ENCODE measurements at places on chromosomes 2 and 18.

GRCh38 chr2:217993138-217993537, 9.7 kb downstream of the TNS1 start:
- DNase-seq: no peak

GRCh38 chr18:21316296-21316695, 74.3 kb downstream of the GREB1L start:
- DNase-seq: no peak

DNA sequence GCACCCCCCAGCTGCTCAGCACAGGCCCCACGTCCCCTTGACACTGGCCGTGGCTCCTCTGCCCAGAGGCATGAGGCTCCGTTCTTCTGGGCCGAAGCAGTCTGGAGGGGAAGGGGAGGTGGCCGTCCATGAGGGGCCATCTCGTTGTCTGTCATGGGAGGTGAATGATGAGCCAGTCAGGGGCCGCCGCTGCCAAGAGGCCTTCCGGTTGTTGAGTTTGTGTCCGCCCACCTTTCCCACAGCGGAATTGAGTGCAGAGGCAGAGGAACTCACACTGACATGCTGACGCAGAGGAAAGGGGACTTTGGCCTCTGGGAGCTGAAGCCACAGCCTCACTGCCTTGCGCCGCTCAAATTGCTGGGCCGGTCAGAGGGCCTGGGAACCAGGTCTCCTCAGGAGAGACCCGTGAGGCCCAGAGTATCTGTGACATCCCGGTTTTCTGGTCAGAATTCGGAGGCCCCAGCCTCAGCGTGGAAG, 268.4 kb downstream of the ATAD2B start:
- DNase-seq: peak; percentile 4

- DNase-seq: no peak
Observed at GRCh38 chr18:9519399-9519798, 44.1 kb downstream of the RALBP1 start.

- no peak for DNase-seq
Observed at GRCh38 chr18:29962579-29962978, 1080.0 kb downstream of the DSC3 start.

DNA sequence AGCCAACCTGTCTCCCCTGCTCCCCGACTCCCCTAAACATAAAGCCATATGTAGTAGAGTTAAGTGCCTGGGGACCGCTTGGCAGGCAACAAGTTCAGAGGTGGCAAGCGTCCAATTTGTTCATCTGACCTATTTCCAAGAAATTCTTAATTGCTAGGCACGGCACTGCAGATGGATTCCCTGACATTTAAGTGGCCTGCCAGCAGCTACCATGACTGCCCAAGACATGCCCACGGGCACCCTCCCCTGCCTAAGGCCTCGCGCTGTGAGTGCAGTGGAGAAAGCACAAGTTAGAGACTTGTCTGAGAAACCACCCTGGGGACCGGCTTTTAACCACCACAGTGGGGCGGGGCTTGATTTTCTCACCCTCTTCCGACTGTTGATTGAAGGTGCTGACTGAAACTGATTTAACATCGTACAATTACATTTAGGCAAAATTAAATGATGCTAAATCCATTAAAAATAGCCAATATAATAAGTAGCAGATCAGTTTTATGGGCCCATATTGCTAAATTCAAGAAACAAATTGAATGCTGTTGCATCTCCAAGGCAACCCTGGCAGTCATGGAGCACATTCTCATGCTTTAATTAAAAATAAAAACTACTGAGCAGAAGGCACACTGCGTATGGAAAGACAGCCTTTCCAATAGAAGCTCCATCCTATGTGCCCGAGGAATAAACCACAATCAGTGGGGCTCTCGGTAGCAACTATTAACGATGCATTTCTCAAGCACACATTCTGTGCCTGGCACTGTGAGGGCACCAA, 163.6 kb upstream of the ACAA2 start:
- no peak for DNase-seq

- DNase-seq: no peak
Observed at GRCh38 chr18:36130039-36130831, 536 bp downstream of the ELP2 start.

GRCh38 chr2:81747481-81748070, 1443.0 kb upstream of the LRRTM1 start:
- no peak for DNase-seq

- DNase-seq: no peak
Observed at GRCh38 chr2:47070920-47071824, 83.9 kb downstream of the STPG4 start.

DNA sequence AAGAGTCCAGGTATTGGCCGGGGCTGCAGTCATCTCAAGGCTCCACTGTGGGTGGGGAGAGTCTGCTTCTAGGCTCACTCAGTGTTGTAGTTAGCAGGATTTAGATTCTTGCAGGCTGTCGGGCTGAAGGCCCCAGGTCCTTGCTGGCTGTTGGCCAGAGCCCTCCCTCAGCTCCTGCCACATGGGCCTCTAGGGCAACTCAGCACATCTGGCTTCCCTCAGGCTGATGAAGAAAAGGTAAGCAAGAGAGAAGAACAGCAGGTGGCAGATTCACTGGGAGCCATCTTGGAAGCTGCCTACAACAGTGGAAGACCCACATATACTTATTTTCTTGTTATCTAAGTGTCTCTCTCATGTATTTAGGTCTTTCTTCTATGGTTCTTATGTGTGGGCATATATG, 4.3 kb downstream of the MRPS9 start:
- DNase-seq: no peak

DNA sequence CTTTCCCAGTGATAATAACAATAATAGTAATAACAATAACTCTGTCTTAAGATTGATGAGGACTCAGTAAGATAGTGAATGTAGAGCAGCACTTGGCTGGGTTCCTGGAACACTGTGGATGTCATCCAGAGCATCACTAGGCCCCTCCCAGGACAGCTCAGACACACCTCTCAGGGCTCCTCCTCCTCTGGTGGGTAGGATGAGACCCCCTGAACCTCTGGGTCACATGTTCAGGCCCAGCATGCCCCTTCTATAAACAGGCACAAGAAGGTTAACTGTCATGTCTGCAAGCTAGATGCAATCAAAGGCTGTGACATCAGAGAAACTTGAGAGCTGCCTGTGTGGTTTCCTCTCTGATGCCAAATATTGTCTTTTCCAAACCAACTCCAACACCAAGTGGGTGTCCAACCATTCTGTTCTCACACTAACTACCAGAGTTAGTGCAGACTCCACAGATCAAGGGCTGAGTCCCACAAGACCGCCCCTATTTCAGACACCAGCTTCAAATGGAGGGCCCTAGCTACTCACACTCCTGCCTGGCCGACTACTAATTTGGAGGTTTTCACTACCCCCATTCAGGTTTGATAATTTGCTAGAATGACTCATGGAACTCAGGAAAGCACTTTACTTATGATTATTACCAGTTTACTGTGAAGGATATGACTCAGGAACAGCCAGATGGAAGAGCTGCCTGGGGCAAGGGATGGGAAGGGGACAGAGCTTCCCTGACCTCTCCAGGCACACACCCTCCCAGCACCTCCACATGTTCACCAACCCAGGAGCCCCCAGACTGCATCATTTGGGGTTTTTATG, 46.4 kb upstream of the BZW1 start:
- DNase-seq: peak; percentile 13

GRCh38 chr2:100886085-100886484, 66.1 kb downstream of the NPAS2 start:
- DNase-seq: no peak

DNA sequence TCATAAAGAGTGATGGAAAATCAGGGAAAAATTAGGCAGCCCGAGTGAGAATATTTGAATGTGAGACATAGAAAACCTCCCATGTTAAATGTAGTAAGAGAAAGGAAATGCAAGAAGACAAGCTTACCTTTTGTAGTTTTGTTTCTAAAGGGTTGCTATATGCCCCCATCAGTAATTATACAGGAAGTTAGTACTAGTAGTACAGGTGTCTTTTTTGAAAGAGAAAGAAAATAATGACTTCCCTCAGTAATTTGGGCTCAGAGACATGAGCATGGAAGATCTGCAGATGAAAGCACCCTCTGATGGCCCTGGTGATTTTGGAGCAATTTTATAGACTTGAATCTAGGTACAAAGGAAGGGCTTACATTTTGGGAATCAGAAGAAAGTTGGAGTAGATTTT, 80.8 kb downstream of the RHBDD1 start:
- no peak for DNase-seq

GRCh38 chr2:80238692-80239469, 65.7 kb downstream of the LRRTM1 start:
- DNase-seq: peak; percentile 1

DNA sequence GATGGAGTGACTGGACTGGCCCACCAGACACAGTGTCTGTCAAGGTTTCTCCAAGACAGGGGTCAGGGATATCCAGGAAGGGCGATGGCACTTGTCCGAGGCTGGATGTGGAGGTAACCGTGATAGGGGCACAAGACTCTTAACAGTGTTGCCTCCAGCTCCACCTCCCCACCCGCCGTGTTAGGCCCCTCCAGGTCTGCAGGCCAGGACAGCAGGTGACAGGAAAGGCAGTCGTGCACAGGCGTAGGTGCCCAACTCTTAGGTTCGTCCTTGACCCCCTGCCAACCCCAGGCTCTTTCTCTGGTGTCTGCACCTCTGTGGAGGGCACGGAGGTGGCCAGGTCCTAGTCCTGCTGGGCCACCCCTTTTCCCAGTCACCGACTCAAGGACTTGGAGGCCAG, 10.1 kb downstream of the ITM2C start:
- no peak for DNase-seq

DNA sequence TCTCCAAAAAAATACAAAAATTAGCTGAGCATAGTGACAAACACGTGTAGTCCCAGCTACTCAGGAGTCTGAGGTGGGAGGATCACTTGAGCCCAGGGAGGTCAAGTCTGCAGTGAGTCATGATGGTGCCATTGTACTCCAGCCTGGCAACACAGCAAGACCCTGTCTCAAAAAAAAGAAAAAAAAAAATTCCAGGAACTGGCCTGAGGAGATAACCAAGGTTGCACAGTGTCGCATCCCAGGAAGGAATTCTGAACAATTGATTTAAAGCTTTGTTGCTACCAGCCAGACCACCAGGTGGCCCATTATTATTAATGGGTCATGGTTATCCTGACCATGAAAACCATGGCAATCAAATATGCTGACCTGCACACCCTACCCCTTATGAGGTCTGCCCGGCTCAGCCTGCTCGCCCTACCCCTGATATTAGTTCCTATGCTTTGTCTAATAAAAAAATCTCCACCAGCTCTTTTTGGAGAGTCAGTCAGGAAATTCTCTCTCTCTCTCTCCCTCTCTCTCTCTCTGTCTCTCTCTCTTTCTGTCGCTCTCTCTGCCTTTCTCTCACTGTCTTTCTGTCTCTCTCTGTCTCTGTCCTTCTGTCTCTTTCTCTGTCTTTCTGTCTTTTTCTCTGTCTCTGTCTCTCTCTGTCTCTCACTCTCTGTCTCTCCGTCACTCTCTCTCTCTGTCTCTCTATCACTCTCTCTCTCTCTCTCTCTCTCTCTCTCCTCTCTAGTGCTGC, 73.7 kb downstream of the NCAPH start:
- DNase-seq: no peak

GRCh38 chr2:41040782-41041520, 589.1 kb upstream of the SLC8A1 start:
- DNase-seq: no peak

DNA sequence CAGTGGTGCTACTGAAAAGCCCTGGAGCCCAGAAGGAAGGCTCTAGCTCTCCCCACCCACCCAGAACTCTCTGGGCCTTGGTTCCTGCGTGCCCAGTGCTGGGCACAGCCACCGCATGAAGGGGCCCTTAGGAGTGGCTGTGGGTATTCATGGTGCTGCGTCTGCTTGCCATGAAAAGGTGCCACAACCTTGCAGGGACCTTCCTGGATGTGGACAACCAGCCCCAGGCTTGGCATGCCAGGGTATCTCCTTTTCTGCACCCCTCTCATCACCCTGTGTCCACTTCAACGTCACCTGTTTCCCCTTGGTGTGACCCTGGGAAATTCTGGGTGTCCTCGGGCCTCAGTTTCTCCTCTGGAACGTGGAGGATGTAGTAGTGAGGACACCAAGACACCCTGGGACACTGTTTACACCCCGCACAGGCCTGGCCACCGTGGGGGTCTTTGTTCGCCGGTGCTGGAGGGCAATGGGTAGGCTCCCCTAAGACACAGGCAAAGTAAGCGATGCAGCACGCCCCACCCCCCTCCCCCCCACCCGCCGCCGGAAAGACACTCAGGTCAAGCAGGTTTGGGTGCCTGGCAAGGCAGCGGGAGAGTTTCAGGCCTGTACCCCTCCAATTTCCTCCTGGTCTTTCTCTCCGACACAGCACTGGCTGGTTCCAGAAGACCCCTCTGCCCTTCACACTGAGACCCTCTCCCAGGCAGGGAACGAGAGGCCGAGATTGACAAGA, 34.8 kb upstream of the TAF1B start:
- no peak for DNase-seq

GRCh38 chr18:44938720-44939665, 258.3 kb downstream of the SETBP1 start:
- DNase-seq: no peak

- DNase-seq: no peak
Observed at GRCh38 chr2:82839036-82839435, 1620.0 kb downstream of the SUCLG1 start.

- no peak for DNase-seq
Observed at GRCh38 chr2:36354811-36355150, 797 bp upstream of the CRIM1 start.

DNA sequence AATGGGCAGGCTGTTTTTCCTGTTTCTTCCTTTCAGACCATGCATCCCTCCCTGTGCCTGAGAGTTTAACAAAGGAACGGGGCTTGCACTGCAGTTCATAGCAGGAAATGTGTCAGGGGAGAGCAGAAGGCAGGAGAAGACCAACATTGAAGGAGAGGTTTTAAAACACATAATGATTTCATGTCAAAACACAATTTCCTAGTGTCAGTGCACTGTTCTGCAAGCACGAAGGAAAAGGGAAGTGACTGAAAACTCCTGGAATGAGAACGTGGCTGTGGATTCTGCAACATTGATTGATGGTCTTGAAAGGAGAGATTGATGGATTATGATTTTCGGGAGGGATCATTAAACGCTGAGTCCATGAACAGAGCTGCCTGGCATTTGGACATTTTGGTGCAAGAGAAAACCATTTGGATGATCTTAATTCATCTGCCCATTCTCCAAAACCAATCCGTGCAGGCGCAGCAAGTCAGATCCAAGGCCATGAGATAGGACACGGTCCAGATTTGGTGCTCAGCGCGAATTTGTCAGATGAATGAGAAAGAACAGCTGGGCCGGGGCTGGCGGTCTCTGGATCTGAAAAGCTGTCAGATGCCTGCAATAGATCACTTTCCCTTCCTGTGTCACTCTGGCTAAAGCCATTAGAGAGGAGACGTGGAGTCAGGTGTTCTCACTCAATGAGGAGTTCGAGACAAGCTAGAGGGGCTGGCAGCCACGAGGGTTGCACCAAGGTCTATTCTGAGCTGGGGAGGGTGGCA, 38.4 kb downstream of the C1QL2 start:
- no peak for DNase-seq

All from activated CD4-positive, alpha-beta T cell treated with anti-CD3 and anti-CD28 coated beads, Interleukin-2, amount 50 U/mL, for 24 hours (primary cell).